ENCODE measurements at places on chromosomes 11 and 22. TPM values are rescaled to one million over a fixed set of nuclear protein-coding genes. Genes with fewer than 3 reads are reported as not detected.

Gene PRG2
- not detected for total RNA-seq

DNA sequence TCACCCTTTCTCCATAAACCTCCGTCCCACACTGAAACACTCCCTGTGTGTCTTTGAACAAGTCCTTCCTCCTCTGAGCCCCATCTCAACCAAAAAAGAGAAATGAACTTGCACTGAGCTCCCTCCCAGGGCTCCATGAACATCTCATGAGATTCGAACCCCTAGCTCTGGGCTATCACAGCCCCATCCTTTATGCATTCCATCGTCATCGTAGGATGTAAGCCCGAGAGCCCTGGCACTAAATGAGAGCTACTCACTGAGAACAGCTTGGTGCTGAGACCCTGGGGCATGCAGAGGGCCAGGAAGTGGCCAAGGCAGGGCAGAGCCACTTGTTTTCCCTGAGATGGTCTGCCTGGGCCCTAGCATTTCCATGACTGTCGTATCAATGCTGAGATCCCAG, 12.9 kb upstream of the SLC43A3 start:
- DNase-seq: no peak

DNA sequence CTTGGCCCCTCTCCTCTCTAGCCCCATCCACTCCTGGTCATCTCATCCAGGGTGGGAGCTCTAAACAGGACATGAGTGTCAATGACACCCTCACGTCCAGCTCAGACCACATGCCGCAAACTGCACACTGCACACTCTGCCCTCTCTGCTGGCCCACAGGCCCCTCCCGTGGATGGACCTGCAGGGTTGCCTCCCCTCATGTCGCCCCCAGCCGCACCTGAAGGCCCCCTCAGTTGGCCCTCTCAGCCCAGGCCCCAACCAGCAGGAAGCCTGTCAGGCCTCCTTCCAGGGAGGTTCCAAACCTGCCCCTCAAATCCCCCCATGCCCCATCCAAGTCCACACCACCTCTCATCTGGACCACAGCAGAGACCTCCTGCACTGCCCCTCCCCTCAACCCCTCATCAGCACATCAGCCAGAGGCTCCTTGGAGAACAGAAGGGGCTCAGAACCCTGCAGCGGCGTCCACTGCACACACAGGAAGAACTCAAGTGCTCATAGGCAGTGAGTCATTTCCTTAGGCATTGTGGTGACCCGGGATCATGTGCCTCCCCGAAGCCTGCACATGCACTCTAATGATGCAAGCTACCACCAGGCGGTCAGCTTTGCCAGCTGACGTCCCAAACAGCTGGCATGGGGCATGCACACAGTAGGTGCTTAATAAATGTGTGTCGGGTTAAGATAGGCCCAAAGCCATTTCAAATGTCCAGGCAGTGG, 12.9 kb upstream of the CDKN1C start:
- DNase-seq: no peak

Gene SPON1
- 33.4 TPM for total RNA-seq

Gene IFITM10
- 0.41 TPM for total RNA-seq

DNA sequence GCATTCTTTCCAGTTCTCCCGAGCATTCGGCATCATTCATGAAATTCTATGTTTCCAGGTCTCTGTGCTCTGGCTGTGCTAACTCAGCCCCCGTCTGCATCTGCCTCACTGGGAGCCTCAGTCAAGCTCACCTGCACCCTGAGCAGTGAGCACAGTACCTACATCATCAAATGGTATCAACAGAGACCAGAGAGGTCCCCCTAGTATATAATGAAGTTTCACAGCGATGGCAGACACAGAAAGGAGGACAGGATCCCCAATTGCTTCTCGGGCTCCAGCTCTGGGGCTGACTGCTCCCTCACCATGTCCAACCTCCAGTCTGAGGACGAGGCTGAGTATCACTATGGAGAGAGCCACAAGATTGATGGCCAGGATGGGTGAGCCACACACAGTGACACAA, 52.8 kb upstream of the IGLL5 start:
- DNase-seq: no peak

- no peak for DNase-seq
Measured at GRCh38 chr22:47620391-47620790, 857.9 kb downstream of the TBC1D22A start.

GRCh38 chr11:64055077-64055476, 19.3 kb downstream of the FLRT1 start:
- DNase-seq: no peak

Gene OR51L1
- total RNA-seq: not detected

DNA sequence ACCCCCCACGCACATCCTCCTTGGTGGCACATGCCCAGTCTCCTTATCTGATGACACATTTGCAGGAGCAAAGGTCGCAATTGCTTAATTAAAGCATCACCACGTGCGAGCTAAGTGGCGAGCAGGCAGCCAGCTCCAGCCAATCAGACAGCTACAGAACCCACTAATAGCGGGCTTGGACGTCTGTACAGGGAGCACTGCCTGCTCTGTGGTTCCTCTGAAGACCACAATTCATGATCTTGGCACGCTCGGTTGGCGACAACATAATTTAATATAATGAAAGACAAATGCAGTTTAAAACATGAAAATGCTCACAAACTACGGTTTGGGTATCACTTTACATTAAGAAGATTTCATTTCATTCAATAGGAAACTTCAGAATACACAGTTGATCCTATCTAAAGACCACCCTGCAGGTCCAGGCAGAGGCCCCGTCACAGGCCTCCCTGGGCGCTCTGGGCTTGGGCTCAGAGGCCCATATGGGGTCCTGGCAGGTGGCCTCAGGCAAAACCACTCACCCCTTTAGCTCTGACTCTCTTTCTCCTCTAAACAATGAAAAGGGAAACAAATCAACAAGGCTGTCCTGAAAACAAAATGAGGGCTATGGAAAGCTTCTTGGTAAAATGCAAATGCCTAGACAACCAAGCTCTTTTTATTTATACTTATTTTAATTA, 10.4 kb downstream of the PACSIN2 start:
- no peak for DNase-seq

DNA sequence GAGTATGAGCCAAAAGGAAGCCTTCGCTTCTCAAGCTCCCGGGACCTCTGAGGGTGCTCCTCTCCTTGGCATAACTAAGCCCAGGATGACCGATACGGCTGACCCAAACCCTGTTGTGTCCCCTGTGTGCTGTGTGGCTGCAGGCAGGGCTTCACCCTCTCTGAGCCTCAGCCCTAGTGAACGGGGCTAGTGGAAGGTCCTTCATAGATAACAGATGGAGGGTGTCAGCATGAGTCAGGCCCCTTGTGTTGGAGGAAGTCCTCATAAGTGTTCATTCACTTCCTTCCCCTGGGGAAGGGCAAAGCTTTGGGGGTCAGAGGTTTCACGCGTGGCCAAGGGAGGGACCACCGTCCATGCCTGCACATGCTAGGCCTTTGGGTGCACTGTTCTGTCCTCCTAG, 21.5 kb downstream of the SHISAL1 start:
- no peak for DNase-seq

DNA sequence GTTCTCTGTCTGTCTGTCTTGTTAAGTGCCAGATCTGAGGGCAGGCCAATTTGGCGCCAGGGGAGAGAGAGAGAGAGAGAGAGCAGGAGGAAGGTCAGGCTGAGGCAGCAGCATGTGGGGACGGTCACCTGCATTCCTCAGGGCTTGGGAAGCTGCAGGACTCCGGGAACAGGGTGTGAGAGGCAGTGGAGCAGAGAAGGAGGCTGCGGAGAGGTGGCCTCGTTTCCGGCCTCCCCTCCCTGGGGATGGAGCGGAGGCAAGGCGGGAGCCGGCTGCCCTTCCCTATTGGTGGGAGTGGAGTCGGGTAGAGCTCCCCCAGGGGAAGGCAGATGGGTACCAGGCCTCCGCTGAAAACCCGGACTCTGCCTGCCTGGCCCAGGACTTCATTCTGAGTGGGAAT, 9.7 kb downstream of the CLMP start:
- DNase-seq: no peak

DNA sequence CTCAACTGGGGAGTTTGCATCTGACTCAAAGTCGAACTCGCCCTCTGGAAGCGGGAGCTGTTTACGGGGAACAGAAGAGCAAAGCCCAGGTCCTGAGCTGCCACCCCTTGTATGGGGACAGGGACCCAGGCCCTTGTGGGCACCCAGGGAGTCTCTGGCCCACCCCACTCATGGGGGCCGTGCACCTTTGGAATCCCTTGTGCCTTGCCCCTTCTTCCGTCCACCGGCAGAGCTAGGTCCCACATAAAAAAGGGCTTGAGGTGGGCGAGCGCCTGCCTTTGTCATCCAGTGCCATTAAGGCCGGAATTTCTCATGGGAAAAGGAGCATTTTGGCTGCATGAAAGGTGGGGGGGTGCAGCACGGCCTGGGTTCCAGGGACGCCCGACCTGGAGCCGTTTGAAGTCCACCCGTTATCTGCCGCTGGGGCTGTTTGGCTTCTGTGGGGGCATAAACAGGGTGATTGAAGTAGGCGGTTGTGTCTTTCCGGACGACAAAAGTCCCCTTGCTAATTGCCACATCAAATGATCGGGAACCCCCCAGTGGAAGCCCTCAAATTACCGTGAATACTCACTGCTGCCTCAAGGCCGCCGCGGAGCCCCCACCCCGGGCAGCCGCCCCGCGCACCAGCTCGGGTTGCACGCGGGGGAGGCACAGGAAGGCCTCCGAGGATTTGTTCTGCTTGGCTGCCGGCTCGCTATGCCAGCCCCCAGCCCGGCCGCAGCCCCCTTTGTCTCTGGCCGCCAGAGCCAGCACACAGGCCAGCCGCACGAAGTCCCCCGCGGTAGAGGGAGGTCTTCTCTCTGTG, 49.0 kb upstream of the FGF3 start:
- no peak for DNase-seq

- DNase-seq: no peak
Measured at GRCh38 chr11:93821617-93822016, 28.8 kb downstream of the VSTM5 start.
